ENCODE measurements at places on chromosomes 12 and 14. TPM values are rescaled to one million over a fixed set of nuclear protein-coding genes. Genes with fewer than 3 reads are reported as not detected.

ADAMTS20 gene
- not detected for total RNA-seq

KLRG1 gene
- 4.1 TPM for total RNA-seq

DNA sequence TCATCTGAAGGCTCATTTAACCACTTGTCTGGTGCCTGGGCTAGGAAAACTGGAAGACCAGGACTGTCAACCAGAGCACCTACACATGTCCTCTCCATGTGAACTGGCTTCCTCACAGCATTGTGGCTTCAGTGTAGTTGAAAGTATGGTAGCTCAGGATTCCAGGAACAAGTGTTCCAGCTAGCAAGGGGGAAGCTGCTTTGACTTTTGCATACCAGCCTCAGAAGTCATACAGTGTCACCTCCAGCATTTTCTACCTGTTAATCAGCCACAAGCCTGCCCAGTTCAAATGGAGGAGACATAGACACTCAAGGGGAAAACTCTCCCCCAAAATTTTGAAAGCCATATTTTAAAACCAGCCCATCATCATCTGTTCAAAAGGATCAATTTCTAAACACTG lies 212.8 kb upstream of the CAND1 start:
- no peak for DNase-seq

- no peak for DNase-seq
Observed at GRCh38 chr14:85273099-85273677, 256.8 kb upstream of the FLRT2 start.

GRCh38 chr12:82225871-82226270 lies 132.3 kb downstream of the CCDC59 start:
- DNase-seq, result no peak
